ENCODE measurements at places on chromosomes 1 and 21.

DNA sequence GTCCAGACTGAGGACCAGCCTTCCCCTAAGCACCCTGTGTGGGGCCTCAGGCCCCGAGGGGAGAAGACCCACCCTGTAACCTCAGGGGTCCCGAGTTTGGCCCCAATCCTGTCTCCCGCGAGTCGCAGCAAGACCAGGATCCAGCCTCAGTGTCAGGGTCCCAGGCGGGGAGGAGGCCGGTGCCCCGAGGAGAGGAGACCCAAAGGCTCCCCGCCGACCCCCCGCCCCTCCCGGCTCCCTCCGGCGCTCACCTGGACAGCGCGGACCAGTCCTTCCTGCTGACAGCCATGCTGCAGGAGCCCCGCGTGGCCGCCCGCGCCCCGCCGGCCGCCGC, at the start of gene LAD1:
LAD1 (minus strand) TSS at position 307 of the 334 bp plus-strand sequence; CDS start at position 289, 18 bp downstream.
- H3K36me3 ChIP-seq: no peaks in the 10 kb centered on the region
- H3K4me3 ChIP-seq: no peak within 1 kb of the TSS
- H3K27me3 ChIP-seq: peaks cover 42% of the 10 kb centered on the region
- no peak for DNase-seq
- no peaks in the 10 kb centered on the region for H3K4me1 ChIP-seq

DNA sequence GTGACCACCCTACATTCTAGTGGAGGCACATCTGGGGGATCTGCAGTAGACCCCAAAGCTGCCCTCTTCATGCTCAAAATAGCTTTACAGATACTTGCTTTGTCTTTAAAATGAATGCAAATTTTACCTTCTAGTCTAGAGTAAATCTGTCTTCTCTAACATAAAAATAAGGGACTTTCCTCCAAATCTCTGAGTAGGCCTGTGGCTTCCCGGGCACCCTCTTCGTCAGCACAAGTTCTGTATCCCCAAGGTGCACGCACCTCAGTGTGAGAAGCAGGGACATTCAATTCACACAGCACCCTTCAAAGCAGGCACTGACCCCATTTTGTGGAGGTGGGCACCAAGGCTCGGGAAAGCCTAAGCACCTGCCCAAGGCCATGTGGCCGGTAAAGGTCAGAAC, 19.0 kb downstream of the MEF2D start:
- H3K27ac ChIP-seq: peak overlapping the region; percentile 73
- peaks cover 38% of the 10 kb centered on the region for H3K4me1 ChIP-seq
- H3K27me3 ChIP-seq: no peaks in the 10 kb centered on the region

GRCh38 chr1:28516518-28516956, 10.7 kb downstream of the RCC1 start:
- no peaks in the 10 kb centered on the region for H3K27me3 ChIP-seq
- peaks cover 32% of the 10 kb centered on the region for H3K36me3 ChIP-seq
- H3K27ac ChIP-seq: peak overlapping the region; percentile 92
- peaks cover 47% of the 10 kb centered on the region for H3K4me1 ChIP-seq
- no peak for DNase-seq
- H3K4me3 ChIP-seq: no peak overlapping the region

- H3K36me3 ChIP-seq: no peaks in the 10 kb centered on the region
- H3K4me1 ChIP-seq: no peaks in the 10 kb centered on the region
- H3K4me3 ChIP-seq: no peak overlapping the region
- no peak for DNase-seq
Observed at GRCh38 chr1:173137107-173137706, 69.9 kb downstream of the TNFSF4 start.

- H3K27ac ChIP-seq: no peak overlapping the region
- H3K4me3 ChIP-seq: no peak overlapping the region
- H3K36me3 ChIP-seq: peaks cover 54% of the 10 kb centered on the region
- H3K27me3 ChIP-seq: peaks cover 4% of the 10 kb centered on the region
Observed at GRCh38 chr1:95236784-95237575, 3.0 kb downstream of the RWDD3 start.

DNA sequence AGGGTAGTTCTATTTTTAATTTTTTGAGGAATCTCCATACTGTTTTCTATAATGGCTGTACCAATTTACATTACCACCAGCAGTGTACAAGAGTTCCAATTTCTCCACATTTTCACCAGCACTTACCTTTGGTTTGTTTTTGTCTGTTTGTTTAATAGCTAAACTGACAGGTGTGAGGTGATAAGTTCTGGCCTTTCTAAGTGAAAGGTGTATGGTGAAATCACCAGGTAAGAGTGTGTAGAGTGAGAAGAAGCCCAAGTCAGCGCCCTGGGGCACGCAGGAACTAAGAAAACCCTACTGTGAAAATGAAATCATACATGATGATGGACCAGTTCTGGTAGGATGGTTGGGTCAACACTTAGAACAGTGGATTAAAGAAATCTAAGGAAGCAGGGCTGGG, 34.5 kb downstream of the BTG3 start:
- no peak overlapping the region for H3K27ac ChIP-seq
- no peaks in the 10 kb centered on the region for H3K36me3 ChIP-seq
- H3K4me1 ChIP-seq: no peaks in the 10 kb centered on the region
- no peak for DNase-seq
- no peak overlapping the region for H3K4me3 ChIP-seq
- H3K27me3 ChIP-seq: peaks cover 7% of the 10 kb centered on the region

DNA sequence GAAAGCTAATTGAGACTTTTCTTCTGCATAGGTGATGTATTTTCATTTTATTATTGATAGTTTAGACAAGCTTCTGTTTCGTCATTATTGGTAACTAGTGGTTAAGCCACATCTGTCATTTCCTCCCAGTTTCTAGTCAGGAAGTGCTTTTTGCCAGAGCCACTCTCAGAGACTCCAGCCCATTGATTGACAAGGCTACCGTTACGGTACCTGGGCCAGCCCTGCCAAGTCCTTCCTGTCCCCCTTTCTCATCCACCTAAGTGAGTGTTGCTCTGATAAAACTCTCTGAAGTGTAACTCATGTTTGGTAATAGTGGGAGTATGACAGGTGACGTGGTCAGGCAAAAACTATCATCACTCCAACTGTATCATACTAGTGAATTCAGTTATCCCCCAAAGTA, 29.6 kb upstream of the AGL start:
- peaks cover 18% of the 10 kb centered on the region for H3K4me1 ChIP-seq
- peak; percentile 37 for DNase-seq
- H3K27me3 ChIP-seq: peaks cover 2% of the 10 kb centered on the region
- H3K4me3 ChIP-seq: no peak overlapping the region

DNA sequence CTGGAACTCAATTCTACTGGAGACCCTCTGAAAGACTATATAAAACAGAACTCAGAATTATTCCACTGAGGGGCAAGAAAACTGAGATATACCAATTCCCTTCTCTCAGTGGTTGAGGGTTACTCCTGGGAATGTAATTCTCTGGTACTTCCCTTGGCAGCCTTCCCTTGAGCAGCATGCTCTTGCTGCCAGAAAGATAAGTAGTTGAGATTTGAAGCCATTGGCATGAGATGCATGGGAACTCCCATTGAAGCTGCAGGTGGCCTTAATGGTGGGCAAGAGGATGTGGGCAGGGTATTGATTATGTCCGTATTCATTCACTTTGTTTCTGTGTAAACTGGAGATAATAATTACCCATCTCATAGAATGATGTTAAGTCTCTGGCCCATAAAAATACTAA, 28.6 kb upstream of the C1orf185 start:
- no peak overlapping the region for H3K27ac ChIP-seq
- H3K27me3 ChIP-seq: peaks cover 39% of the 10 kb centered on the region
- H3K4me1 ChIP-seq: no peaks in the 10 kb centered on the region
- no peak for DNase-seq
- H3K4me3 ChIP-seq: no peak overlapping the region

DNA sequence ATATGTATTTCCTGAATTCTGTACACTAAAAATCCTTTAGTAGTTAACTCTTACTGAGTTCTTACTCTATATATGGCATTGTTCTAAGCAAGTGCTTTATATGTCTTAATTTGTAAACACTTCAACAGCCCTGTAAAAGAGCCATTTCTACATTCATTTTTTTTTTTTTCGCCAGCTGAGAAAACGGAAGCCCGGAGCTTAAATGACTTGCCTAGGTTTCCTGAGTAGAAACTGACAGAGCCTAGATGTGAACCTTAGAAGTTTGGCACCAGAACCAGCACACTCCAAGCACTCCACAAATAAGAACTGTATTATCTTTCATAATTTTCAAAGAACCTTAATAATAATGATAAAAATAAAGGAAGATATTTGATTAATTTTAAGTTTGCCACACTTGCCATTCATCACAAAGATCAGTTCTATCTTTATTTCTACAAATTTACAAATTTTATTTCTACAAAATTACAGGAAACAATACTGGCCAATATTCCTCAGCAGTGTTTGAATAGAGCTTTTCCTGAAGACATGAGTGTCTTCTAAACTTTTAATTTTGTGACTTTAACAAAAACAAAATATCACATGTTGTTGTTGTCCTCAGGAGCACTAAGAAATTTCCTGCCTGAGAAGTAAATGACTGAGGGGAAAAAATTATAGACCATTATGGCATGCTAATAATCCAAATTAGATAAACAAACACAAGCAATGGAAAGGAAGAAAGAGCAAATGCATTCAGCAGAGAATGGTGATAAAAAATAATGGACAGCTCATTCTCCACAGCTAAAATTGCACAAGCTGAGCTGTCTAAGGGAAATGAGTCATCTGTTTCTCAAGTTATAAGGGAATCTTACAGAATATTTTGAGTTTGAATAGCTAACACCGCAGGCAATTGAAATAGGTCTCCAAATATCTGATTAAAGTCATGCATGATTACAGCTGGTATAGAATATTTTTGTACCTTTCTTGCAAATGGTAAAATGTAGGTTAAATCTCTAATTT, 71.2 kb downstream of the DPYD start:
- DNase-seq: no peak
- H3K4me1 ChIP-seq: peaks cover 11% of the 10 kb centered on the region
- H3K27ac ChIP-seq: peak overlapping the region; percentile 26
- H3K27me3 ChIP-seq: no peaks in the 10 kb centered on the region
- peaks cover 20% of the 10 kb centered on the region for H3K36me3 ChIP-seq
- no peak overlapping the region for H3K4me3 ChIP-seq

DNA sequence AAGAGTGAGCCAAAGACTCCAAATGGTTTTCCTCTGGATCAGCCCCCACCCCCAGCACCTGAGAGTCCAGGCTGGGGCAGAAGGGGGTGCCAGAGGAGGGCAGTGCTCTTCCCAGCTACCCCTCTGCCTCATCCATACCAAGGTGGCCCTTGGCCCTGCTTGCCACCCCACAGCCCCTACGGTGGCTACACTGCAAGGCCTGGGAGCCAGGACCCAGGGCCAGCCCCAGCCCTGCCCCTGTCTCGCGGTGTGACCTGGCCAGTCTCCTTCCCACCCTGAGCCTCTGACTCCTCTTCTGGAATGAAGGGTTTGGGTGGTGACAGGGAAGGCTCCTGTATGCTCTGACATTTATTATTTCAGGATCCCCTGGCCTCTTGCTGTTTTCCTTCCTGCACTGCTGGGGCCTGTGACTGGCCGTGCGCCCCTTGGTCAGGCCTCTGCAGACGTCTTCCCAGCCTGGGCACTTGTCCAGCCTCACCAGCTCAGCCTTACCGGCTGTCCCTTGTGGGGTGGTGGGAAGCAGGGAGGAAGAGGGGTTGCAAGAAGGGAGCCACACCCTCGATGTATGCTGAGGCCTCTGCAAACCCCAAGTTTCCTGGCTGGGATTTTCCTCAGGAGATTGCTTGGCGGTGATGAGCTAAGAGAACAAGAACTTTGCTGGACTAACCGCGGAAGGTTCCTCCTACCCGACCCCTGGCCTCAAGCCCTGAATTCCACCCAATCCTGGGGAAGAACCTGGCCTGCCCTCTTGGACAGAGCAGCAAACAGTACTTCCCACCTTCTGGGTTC, 13.5 kb downstream of the ASAP3 start:
- no peak overlapping the region for H3K27ac ChIP-seq
- no peaks in the 10 kb centered on the region for H3K4me1 ChIP-seq
- H3K36me3 ChIP-seq: no peaks in the 10 kb centered on the region
- no peak for DNase-seq
- peaks cover 1% of the 10 kb centered on the region for H3K27me3 ChIP-seq

DNA sequence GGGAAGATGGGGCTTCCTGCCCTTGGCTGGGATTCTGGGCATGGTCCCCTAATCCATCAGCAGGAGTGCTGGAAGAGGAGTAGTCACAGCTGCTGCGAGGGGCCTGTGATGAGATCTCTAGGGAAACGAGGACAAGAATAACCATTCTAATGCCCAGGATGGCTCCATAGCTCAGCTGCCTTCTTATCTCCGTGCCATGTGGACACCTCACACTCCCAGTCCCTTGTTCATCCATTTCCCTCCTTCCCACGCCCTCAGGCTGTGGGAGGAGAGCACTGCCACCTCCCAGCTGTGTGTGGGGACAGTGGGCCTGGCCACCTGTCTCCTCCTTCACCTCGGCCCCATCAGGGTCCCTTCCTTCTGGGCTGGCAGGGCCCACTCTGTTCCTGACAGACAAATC, 16.1 kb upstream of the ETV3 start:
- peak overlapping the region; percentile 52 for H3K27ac ChIP-seq
- no peak overlapping the region for H3K4me3 ChIP-seq
- peaks cover 33% of the 10 kb centered on the region for H3K4me1 ChIP-seq

GRCh38 chr1:230463760-230464159, 37.6 kb upstream of the PGBD5 start:
- no peaks in the 10 kb centered on the region for H3K36me3 ChIP-seq
- no peaks in the 10 kb centered on the region for H3K4me1 ChIP-seq
- H3K4me3 ChIP-seq: no peak overlapping the region
- H3K27ac ChIP-seq: no peak overlapping the region

DNA sequence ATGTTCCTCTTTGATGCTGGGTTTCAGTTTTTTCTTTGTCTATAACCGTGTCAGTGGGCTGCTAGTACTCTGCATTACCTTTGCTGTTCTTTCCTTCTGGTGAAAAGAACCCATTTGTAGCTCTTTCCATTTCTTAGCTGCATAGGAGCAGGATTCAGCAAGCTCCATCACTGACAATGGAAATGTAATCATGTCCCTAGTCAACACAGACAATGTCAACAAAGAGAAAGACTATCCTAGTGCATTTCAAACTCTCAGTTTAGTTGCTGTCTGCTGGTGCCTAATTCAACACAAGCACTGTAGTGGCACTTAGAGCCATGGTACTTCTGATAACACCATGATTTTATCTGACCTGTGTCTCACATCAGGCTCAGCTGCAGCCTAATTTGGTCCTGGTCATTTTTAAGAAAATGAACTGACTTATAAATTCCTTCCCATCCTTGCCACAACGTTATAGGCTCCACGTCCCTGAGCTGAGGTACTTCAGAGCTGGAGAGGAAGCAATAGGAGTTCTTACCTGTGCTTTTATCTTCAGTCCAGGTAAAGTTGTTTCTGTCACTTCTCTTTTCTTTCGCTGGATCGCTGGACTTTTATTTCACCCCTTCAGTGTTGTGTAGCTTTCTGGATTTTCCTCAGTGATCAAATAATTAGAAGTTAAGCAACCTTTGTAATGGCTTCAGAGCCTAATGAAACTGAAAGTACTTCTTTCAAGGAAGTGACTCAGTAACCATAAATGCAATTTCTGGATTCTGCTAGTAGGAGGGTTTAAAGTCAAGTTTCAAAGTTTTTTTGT, at the start of gene GBP3:
GBP3 (minus strand) TSS at position 700 of the 793 bp plus-strand sequence. CDS start 2,145 bp downstream, outside the sequence.
- H3K36me3 ChIP-seq: peaks cover 58% of the 10 kb centered on the region
- DNase-seq: peak; percentile 27
- peaks cover 47% of the 10 kb centered on the region for H3K4me1 ChIP-seq
- H3K4me3 ChIP-seq: peak within 1 kb of the TSS; percentile 87
- no peaks in the 10 kb centered on the region for H3K27me3 ChIP-seq

DNA sequence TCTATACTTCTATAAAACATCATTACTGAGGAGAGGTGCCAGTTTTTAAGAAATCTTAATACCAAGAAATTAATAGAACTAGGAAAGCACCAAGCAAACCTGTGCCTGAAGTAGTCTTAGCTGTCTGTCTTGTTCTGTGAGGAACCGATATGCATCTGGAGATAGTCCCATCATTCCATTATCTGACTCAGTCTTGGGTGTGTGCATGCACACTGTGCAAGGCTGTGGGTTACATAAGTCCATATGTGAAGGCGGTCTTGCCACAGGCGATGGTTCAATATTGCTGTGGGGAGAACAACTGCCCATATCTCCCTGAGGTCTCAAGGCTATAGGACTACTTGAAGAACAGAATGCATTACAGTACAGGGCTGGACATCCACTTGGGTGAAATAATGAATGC, 33.8 kb downstream of the STIL start:
- peaks cover 40% of the 10 kb centered on the region for H3K36me3 ChIP-seq
- H3K4me1 ChIP-seq: peaks cover 9% of the 10 kb centered on the region

All from activated CD4-positive, alpha-beta T cell treated with anti-CD3 and anti-CD28 coated beads, Interleukin-2, amount 10 ng/mL, durations not matched to agents 7 days and 5 days (primary cell).